ENCODE measurements at places on chromosomes 3 and 15. TPM values are rescaled to one million over a fixed set of nuclear protein-coding genes. Genes with fewer than 3 reads are reported as not detected.
A peak's percentile ranks its signal among the peaks of the same experiment; 100 is the strongest.

DNA sequence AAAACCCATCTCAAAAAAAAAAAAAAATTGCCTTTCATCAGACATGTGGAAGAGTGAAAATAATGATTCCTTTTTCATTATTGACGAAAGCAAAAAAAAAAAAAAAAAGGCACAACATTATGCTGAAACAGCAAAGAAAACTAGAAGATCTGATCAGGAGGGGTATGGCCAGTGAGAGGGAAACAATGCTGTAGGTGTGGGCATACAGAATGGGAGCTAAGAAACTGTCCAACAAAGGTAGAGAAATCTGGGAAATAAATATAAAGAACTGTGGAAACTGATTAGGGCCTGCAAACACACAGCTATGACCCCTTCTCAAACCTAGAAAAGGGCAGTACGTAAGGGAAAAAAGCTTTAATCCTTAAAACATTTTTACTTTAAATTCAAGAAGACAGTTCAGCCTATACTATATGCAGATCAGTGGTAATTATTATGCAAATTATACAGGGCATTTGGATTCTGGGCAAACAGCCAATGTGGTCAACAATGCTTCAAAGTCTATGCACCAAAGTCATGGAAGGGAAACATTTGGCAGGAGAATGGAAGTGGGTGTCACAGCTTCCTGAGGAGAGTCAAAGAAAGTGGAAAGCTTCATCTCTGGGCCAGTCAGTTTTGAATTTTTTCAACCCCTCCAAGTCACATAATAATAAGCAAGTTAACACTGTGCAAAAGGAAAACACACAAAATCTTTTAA lies 68.3 kb upstream of the SLC12A8 start:
- no peak overlapping the region for H3K27ac ChIP-seq
- DNase-seq = no peak
- H3K4me3 ChIP-seq = no peak overlapping the region
- H3K27me3 ChIP-seq = no peaks in the 10 kb centered on the region

- no peaks in the 10 kb centered on the region for H3K4me1 ChIP-seq
- H3K4me3 ChIP-seq = no peak overlapping the region
- H3K27me3 ChIP-seq = no peaks in the 10 kb centered on the region
- H3K27ac ChIP-seq = no peak overlapping the region
- no peak for DNase-seq
- H3K36me3 ChIP-seq = no peaks in the 10 kb centered on the region
These were observed 180.6 kb downstream of the EPHA6 start for GRCh38 chr3:96994988-96995387.

- H3K27me3 ChIP-seq = no peaks in the 10 kb centered on the region
- H3K4me3 ChIP-seq = no peak overlapping the region
These were observed 34.7 kb upstream of the LACTB start for GRCh38 chr15:63086947-63087346.

DNA sequence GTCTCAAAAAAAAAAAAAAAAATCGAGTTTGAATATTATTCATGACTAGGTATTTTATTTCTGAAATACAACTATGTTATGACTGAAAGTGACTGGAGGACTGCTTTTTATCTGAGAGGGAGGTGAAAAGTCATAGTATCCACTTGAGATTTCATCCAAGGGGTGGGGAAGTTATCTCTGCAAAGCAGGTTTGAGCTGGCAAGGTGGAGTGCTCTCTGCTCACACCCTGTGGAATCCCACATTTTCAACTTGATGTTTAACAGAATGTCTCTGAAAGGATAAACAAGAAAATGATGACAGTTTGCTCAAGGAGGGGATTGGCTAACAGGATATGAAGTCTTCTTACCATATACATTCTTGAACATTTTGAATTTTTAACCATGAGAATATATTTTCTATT lies 27.3 kb upstream of the SEC62 start:
- H3K4me3 ChIP-seq = no peak overlapping the region
- DNase-seq = no peak
- no peak overlapping the region for H3K27ac ChIP-seq
- peaks cover 19% of the 10 kb centered on the region for H3K27me3 ChIP-seq
- no peaks in the 10 kb centered on the region for H3K36me3 ChIP-seq
- H3K4me1 ChIP-seq = no peaks in the 10 kb centered on the region

- H3K4me3 ChIP-seq = no peak overlapping the region
- no peaks in the 10 kb centered on the region for H3K36me3 ChIP-seq
- H3K27ac ChIP-seq = no peak overlapping the region
These were observed 493.9 kb downstream of the NLGN1 start for GRCh38 chr3:173891272-173892100.

GRCh38 chr3:107578523-107578922 lies 55.8 kb downstream of the BBX start:
- no peaks in the 10 kb centered on the region for H3K36me3 ChIP-seq
- H3K27ac ChIP-seq = no peak overlapping the region
- DNase-seq = no peak
- H3K4me1 ChIP-seq = peaks cover 11% of the 10 kb centered on the region

DNA sequence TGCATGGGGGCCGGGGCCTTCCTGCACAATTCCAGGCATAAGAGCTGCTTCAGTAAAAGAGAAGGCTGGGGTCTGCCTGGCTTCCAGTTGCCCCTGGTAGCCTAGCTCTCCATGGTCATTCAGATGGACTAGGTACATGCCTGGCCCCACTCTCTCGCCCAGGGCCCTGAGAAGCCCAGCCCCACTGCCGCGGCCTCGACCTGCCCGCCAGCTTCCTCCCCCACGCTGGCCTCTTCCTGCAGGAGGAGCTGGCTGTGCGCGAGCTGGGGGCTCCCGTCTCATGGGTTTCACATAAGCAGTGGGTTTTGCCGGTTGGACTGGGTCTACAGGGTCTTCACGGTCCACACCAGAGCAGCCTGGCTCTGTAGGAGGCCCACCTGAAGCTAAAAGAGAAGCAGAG lies 3.6 kb downstream of the PRR20G start:
- H3K27ac ChIP-seq = no peak overlapping the region
- no peak overlapping the region for H3K4me3 ChIP-seq
- no peak for DNase-seq
- no peaks in the 10 kb centered on the region for H3K4me1 ChIP-seq
- peaks cover 13% of the 10 kb centered on the region for H3K27me3 ChIP-seq
- no peaks in the 10 kb centered on the region for H3K36me3 ChIP-seq

DNA sequence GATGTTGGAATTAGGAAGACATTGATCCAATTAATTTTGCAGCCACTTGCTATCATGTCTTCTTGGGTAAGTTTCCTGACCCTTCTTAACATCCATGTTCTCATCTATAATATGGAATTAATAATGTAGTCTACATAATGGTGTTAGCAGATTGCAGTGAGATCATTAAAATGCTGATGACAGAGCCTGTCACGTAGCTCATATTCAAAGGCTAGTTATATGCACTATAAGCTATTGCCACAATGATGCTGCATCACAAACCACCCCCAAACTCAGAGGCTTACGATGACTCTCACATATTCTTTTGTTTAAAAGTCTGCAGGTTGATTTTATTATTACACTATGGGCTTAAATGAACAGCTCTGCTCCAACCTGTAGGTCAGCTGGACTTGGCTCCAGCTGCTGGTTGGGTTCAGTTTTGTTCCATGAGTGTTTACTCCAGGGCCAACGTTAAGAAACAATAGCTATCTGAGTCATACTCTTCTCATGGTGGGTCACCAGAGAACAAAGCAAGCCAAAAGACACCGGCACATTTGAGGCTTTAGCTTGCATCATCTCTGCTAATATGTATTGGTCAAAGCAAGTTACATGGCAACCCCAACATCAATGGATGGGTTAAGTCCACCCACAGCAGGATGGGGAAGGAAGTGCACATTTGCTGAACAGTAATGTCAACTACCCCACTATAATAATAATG lies 250.0 kb upstream of the SLCO3A1 start:
- H3K4me1 ChIP-seq = no peaks in the 10 kb centered on the region
- DNase-seq = no peak
- H3K27ac ChIP-seq = no peak overlapping the region
- no peaks in the 10 kb centered on the region for H3K36me3 ChIP-seq
- peaks cover 3% of the 10 kb centered on the region for H3K27me3 ChIP-seq

GRCh38 chr3:179977356-179977755 lies 59.4 kb downstream of the PEX5L start:
- H3K27me3 ChIP-seq = no peaks in the 10 kb centered on the region
- H3K36me3 ChIP-seq = no peaks in the 10 kb centered on the region
- H3K27ac ChIP-seq = peak overlapping the region; percentile 54
- DNase-seq = no peak
- H3K4me3 ChIP-seq = no peak overlapping the region

- DNase-seq = no peak
- H3K4me3 ChIP-seq = no peak overlapping the region
- H3K27me3 ChIP-seq = peaks cover 5% of the 10 kb centered on the region
- H3K27ac ChIP-seq = no peak overlapping the region
These were observed 33.9 kb downstream of the PLD1 start for GRCh38 chr3:171776411-171776810.

GRCh38 chr3:146044046-146044445 lies 116.9 kb downstream of the PLOD2 start:
- H3K4me3 ChIP-seq = no peak overlapping the region
- no peak overlapping the region for H3K27ac ChIP-seq
- DNase-seq = no peak
- H3K36me3 ChIP-seq = no peaks in the 10 kb centered on the region

DNA sequence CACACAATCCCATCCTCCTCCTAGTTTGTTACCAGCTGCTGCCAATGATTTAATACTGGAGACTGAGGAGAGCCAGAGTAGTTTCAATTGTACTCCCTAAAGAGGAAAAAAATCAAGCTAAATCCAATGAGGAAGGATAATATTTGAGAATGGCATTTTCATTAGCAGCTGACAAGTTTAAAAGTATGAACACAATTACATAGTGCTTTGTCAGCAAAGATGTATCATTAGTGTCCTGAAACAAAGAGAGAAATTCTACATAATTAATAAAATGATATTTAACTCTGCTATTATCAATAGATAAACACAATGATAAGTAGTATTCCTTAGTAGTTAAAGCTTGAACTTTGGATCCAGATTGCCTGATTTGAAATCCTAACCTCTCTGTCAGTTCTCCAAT lies 163.9 kb downstream of the FGF12 start:
- no peaks in the 10 kb centered on the region for H3K4me1 ChIP-seq
- no peak overlapping the region for H3K4me3 ChIP-seq
- no peak overlapping the region for H3K27ac ChIP-seq
- DNase-seq = no peak

DNA sequence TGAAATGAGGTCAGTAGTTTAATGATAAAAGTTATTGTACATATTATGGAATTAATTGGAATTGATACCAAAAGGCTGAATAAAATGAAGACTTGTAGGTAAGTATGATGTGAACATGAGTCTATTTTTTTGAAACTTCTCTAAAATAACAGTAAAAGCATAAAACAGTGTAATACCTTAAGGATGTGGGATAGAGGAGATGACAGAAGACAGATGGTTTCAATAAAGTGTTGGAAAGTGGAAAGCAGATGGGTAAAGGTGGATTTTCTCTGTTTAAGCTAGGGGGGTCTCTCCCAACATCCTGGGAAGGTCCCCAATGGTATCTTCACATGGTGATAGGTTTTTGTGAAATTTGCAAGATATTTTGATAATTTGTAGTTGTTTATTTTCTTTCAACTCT lies 41.6 kb downstream of the GMPS start:
- H3K27ac ChIP-seq = no peak overlapping the region
- H3K27me3 ChIP-seq = no peaks in the 10 kb centered on the region

DNA sequence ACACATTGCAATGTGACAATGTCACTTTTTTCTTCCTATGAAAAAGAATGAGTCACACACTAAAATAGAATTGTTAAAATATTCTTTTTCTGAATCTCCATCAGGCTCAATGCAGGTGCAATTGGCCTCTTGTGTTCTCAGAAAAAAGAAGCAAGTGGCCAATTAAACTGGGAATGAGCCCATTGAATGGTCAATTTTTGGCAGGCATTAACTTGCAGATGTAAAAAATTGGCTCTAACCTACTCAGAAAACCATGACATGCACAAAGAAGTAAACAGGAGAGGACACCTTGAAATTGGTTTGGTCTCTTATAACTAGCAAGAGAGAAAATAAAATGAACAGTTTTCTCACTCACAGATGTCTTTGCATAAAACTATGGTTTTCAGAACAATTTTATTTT lies 820.8 kb downstream of the TBL1XR1 start:
- H3K4me3 ChIP-seq = no peak overlapping the region
- H3K27ac ChIP-seq = no peak overlapping the region
- no peaks in the 10 kb centered on the region for H3K36me3 ChIP-seq
- H3K27me3 ChIP-seq = no peaks in the 10 kb centered on the region
- H3K4me1 ChIP-seq = peaks cover 16% of the 10 kb centered on the region

GRCh38 chr3:72912532-72912931 lies 24.7 kb downstream of the GXYLT2 start:
- H3K27me3 ChIP-seq = peaks cover 82% of the 10 kb centered on the region
- no peaks in the 10 kb centered on the region for H3K36me3 ChIP-seq
- H3K4me3 ChIP-seq = no peak overlapping the region
- no peak for DNase-seq
- H3K4me1 ChIP-seq = no peaks in the 10 kb centered on the region

DNA sequence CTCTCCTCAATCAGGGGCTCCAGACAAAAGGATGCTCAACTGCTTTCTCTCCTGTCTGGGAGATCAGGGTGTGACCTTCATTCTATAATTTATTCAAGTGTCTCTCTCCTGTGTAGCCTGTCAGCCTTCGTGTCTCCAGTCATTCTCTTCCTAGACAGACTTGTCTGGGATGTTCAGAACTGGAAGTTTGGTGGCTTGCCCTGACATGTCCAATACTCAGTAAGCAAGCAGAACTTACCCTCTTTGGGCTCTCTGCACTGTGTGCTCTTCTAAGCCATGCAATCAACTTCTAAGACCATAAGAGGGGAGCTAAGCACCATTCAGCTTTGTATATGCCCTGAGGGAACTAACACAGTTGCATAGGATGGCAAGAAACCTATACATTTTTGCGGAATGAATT lies 14.1 kb downstream of the ACKR2 start:
- H3K4me3 ChIP-seq = no peak overlapping the region
- no peak overlapping the region for H3K27ac ChIP-seq
- no peaks in the 10 kb centered on the region for H3K36me3 ChIP-seq

Gene CYP8B1
- total RNA-seq = not detected

Gene BCHE
- total RNA-seq = 52.9 TPM

Gene COL6A5
- not detected for total RNA-seq

Gene MYLK
- total RNA-seq = 20.1 TPM

Gene RFTN1
- total RNA-seq = 1.9 TPM

Gene SI
- not detected for total RNA-seq
